ENCODE measurements at places on chromosomes 13 and 19. TPM values are rescaled to one million over a fixed set of nuclear protein-coding genes. Genes with fewer than 3 reads are reported as not detected.

The CLIP3 gene
- total RNA-seq = 24.4 TPM

The IGFL1 gene
- not detected for total RNA-seq

The ZNF443 gene
- total RNA-seq = 3.2 TPM

The COPE gene
- 252 TPM for total RNA-seq

The GTF2F2 gene
- total RNA-seq = 23.6 TPM

The LRP3 gene
- 19.4 TPM for total RNA-seq

The SF3A2 gene
- total RNA-seq = 164 TPM

Data from endothelial cell of umbilical vein (primary cell).